ENCODE measurements at places on chromosomes 4 and X.

- no peak for DNase-seq
Observed at GRCh38 chrX:123713434-123713833, 19.4 kb downstream of the THOC2 start.

DNA sequence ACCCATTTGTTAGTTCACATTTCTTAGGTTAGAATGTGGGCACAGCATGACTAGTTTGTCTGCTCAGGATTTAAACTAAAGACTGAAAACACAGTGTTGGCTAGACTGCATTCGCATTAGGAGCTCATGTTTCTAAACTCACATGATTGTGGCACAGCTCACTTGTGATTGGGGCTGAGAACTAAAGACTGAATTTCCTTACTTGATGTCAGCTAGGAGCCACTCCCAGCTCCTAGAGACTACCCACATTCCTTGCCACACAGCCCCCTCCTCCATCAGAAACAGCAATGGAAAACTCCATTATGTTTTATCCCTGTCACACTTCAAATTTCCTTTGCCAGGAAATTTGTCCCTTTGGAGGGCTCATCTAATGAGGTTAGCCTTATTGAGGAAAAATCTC is 170.2 kb upstream of the NUDT6 start:
- DNase-seq = no peak

- DNase-seq = no peak
Observed at GRCh38 chrX:30613721-30614120, 36.2 kb upstream of the TASL start.

DNA sequence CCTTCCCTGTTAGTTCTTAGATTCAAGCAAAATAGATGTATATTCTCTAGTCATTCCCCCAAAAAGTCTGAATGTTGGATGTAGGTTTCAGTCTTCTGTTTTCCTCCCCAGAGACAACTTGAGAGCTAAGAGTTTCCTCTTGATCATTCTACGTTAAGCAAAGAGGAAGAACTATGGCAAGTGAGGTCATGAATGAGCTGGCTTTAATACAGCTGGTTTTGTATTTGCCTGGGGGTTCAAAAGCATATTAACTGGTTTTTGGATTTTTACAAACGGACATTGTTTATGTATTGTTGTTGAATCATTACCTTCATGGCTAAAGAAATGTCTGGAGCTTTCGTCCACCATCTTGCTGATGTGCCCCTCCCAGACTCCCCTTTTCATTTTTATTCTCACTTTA is 916.7 kb upstream of the POU3F4 start:
- no peak for DNase-seq

Data from activated CD4-positive, CD25-positive, alpha-beta regulatory T cell treated with anti-CD3 and anti-CD28 coated beads, Interleukin-2, amount 50 U/mL, for 72 hours (primary cell).